Renal cortex interstitium (tissue), 15 donors: ENCODE measurements at places on chromosomes 5 and 9. TPM values are rescaled to one million over a fixed set of nuclear protein-coding genes. Genes with fewer than 3 reads are reported as not detected.

- DNase-seq: no peak
Measured at GRCh38 chr5:146179696-146180095, 2.8 kb downstream of the LARS1 start.

GRCh38 chr9:98943682-98944056 lies at the start of gene COL15A1:
Gene COL15A1, plus strand, starts transcription at chr9:98943907. Its CDS starts 155 bp downstream, at chr9:98944062.
- DNase-seq: no peak

GRCh38 chr5:80213466-80213865 lies 42.4 kb downstream of the SERINC5 start:
- no peak for DNase-seq

DNA sequence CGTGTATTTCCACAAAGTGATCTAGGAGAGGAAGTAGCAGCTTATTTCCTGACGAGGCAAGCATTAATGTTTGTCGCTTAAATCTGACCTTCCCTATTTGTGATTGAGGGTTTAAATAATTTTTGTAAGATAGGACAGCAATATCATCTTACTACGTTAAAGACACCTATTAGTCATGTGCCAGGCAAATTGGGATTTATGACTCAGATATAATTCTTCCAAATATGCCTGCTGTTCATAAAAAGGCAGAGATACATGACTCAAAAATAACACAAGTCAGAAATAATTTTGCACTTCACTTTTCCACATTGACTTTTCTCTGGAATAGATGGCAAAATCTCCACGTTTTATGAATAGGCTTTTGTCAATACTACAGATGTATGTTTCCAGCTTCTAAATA lies 43.0 kb upstream of the CDH12 start:
- no peak for DNase-seq

DNA sequence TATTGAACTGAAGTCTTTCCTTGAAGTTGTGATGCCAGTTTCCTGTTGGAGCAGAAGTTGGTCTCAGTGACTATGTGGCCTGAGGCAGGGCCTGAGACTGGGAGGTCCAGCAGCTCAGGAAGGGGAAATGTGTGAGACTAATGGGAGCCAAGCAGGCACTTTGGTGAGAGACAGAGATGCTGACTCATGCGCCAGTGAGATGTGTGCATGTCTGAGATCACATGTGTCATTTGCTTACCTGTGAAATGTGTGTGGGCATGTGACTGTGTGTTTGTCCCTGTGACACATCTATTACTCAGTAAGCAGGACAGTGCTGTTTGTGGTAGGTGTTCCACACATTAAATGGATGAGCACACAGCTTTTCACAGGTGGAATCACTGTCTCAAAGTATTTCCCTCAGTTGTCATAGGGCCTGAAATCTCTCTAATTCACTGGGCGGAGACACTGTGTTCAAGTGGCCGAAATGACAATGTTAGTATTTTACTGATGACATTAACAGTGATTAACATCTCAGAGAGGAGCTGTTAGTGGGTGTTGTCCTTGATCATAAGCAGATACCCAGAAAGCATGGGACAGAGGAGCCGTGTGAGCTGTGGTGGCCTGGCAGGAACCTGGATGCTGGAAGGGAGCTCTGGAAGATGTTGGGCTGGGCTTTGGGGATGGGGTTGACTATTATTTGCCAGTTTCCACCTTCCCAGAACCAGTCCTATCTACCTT lies 7.4 kb downstream of the NPR2 start:
- no peak for DNase-seq

- DNase-seq: no peak
Measured at GRCh38 chr9:126216826-126217225, 109.8 kb upstream of the MVB12B start.

DNA sequence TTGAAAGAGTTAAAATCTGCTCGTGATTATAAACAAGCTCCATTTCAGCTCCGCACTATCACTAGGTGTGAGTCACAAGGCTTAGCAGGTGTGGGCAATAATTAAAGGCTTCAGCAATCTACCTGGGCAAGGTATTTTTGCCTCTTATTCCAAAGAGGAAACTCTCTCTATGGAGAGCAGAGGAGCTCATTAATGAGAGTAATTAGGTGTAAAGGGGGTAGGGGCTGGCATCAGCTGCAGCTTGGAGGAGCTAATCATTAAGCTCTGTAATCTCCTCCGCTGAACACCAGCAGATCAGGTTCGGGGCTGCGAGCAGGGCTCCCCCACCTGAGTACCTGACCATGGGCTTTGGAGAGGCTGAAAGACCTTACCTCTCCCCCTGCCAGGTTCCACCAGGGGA lies 129.2 kb downstream of the CRB2 start:
- no peak for DNase-seq

- no peak for DNase-seq
Measured at GRCh38 chr9:13943176-13943575, 370.8 kb downstream of the NFIB start.

DNA sequence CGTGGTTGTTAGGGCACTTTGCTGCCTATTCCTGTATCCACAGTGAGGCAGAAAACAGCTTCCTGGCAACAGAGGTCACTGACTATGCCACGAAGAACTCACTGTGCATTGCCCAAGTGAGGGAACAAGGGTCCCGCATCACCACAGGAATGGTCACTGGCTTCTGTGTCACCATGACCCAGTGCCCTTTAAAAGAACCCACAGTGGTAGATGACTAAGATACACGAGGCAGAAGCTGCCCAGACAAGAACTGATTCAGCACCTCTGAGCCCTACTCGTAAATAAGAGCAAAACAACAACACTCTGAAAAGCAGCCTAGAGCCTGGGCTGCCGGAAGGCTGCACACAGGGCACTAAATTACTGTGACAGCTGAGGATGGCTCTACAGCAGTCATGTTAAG lies 236.6 kb upstream of the RASEF start:
- no peak for DNase-seq

GRCh38 chr5:133508845-133509741 lies 103.2 kb downstream of the FSTL4 start:
- DNase-seq: no peak

- DNase-seq: no peak
Measured at GRCh38 chr5:143061161-143061945, 291.2 kb downstream of the ARHGAP26 start.

DNA sequence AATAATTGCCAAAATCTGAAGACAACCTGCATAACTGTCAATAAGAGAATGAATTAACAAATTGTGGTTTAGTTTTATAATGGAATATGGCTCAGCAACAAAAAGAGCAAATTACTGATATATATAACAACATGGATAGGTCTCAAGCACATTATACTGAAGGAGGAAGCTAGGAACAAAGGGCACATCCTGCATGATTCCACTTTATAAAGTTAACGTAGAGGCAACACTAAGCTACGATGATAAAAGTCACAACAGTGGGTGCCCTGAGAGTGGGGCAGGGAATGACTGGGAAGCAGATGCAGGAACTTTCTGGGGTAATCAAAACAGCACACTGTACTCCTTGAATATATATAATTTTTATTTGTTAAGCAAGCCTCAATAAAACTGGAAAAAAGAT lies 165.2 kb downstream of the RMI1 start:
- no peak for DNase-seq

GRCh38 chr9:93250185-93250584 lies 66.2 kb downstream of the WNK2 start:
- no peak for DNase-seq

DNA sequence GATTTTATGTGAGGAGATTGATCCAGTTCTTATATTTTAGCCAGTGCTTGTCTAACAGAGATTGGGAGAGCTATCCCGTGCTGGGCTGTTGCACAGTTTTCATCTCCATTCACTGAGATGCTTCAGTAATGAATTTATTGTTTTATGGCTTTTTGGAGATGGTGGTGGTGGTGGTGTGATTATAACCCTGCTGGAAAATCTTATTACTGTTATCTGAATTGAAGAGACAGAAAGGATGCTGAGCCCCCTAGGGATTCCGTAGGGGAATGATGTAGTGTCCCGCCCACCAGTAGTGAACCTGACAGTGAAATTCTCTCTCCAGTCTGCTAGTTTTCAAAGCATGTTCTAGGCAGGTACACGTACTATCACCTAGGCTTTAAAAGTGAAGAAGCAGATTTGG lies 1.9 kb downstream of the RAI14 start:
- no peak for DNase-seq

- DNase-seq: no peak
Measured at GRCh38 chr9:89449261-89449671, 48.6 kb downstream of the SEMA4D start.

DNA sequence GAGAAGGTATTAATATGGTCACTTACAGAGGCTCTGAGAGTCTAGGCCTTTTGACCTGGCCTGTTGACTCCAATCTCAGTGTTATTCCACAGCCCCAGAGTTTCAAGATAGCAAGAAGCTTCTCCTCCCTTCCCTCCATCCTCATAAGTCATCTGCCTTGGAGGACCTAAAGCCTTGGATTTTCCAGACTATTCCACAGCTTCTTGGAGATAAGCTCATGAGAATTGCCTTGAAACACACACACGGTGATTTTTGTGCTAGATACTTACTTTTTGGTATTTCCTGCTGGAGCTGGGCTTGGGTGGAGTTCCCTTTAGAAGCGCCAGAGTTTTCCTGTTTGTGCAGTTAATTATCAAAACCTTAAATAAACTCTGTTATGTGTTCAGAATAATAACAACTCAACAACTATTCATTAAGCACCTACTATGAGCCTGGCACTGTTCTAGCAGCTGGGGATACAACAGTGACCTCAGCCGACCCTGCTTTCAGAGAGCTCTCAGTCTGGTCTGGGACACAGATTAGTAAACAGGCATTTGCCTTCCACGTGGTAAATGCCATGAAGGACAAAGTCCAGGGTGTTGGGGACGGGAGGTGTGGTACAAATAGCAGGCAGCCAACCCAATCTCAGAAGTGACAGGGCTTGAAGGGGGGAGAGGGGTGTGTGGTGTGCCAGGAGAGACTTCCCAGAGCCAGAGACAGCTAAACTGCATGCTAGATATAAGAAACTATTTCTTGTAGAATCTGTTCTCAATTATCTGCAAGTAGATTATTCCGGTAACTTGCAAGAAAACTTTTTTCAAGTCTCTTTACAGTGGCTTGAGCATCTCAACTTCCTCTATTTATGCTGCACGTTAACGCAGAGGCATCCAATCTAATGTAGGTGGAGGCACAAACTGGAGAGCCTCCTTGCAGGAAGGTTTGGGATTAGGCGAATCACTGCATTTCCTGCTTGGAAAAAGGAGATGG lies 55.9 kb upstream of the KLF9 start:
- no peak for DNase-seq

DNA sequence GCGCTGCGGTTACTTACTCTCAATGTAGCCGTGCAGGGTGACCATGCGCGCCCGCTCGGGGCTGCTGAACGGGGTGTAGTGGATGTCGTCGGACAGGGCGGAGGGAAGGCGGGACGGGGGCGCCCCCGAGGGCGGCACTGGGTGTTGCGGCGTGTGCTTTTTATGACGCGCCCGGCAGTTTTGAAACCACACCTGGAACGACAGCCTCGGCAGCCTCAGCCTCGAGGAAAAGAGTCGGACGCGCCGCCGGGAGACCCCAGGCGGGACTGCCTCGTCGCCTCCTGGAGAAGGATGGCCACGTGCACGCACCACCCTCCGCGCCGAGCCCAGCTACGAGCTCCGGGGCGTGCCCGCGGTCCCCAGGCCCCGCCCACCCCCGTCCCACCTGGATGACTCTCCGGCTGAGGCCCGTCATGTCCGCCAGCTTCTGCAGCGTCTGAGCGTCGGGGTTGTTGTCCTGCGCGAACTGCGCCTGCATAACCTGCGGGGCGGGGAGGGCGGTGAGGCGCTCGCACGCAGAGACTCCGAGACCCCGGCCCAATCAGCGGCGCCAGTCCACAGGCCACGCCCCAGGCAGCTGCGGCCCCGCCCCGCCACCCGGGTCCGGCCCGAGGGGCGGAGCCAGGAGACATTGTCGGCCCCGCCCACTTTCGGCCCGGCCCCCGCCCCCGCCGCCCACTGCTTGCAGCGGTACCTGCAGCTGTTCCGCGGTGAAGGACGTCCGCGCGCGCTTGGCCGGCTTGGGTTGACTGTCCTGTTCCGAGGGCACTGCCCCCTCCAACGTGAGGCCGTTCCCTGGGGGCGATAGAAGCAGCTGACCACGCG lies 15.0 kb downstream of the LHX6 start:
- no peak for DNase-seq

GRCh38 chr9:109320331-109320741 lies 523 bp downstream of the EPB41L4B start:
- DNase-seq: no peak

GRCh38 chr5:158470764-158471534 lies 612.0 kb upstream of the CLINT1 start:
- DNase-seq: no peak

- no peak for DNase-seq
Measured at GRCh38 chr9:133945977-133946753, 46.0 kb downstream of the VAV2 start.

- DNase-seq: no peak
Measured at GRCh38 chr5:122434205-122434970, 122.4 kb downstream of the SNCAIP start.

DNA sequence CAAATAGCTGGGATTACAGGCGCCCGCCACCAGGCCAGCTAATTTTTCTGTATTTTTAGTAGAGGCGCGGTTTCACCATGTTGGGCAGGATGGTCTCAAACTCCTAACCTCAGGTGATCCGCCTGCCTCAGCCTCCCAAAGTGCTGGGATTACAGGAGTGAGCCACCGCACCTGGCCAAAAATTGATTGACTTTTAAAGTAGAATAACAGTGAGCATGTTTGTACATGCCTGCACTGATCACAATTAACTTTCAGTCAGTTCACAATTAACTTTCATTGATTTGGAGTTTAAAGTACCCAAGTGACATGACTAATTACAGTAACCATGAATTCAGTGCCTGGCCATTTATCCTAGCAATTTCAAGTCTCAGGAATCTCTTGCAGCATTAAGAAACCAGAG lies 61.3 kb downstream of the ANKH start:
- DNase-seq: no peak

- DNase-seq: no peak
Measured at GRCh38 chr9:134687556-134687955, 46.0 kb downstream of the COL5A1 start.

GRCh38 chr9:16211946-16212345 lies 658.5 kb downstream of the BNC2 start:
- DNase-seq: no peak

GRCh38 chr5:171907725-171908343 lies 98.6 kb downstream of the FBXW11 start:
- peak; percentile 46 for DNase-seq

RLN1 gene
- polyA plus RNA-seq: 0.72 TPM

HSDL2 gene
- 131 TPM for polyA plus RNA-seq

MSMP gene
- 1.1 TPM for polyA plus RNA-seq

BAAT gene
- 0.39 TPM for polyA plus RNA-seq

KCNT1 gene
- 0.24 TPM for polyA plus RNA-seq

ADGRD2 gene
- 0.17 TPM for polyA plus RNA-seq

NPDC1 gene
- 38.4 TPM for polyA plus RNA-seq

NKD2 gene
- 29.6 TPM for polyA plus RNA-seq

NR6A1 gene
- polyA plus RNA-seq: 1.00 TPM

ISCA1 gene
- polyA plus RNA-seq: 51.0 TPM

BTNL9 gene
- 7.0 TPM for polyA plus RNA-seq

KLF9 gene
- 10.1 TPM for polyA plus RNA-seq

ARL14EPL gene
- polyA plus RNA-seq: 0.15 TPM

PCDHGC5 gene
- polyA plus RNA-seq: 0.36 TPM

SLC6A3 gene
- 0.45 TPM for polyA plus RNA-seq

NR4A3 gene
- polyA plus RNA-seq: 0.31 TPM

HTR1A gene
- polyA plus RNA-seq: not detected
